EL (cell line): ENCODE measurements at places on chromosomes 5 and 9.
A peak's percentile ranks its signal among the peaks of the same experiment; 100 is the strongest.

GRCh38 chr9:127912882-127913281 lies 4.0 kb downstream of the ST6GALNAC4 start:
- no peak for DNase-seq

- peak; percentile 30 for DNase-seq
Measured at GRCh38 chr5:158875272-158875679, 224.4 kb downstream of the EBF1 start.

DNA sequence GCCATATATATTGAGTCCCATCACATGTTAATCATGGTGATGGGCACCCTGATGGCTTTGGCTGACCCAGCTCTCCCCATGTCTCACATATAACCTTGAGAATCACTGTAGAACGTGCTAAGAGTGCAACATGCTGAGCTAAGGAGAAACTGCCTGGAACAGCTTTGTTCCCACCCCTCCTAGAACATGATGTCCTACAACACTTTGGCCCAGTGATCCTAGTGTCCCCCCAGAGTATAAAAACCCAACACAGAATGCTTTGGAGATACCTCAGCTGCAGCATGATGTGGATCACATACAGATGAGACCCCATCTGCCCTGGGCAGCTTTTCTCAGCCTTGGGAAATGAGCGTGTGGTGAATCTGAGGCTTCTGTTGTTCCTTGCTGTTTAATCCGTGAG lies 343.5 kb downstream of the NFIB start:
- DNase-seq = no peak

DNA sequence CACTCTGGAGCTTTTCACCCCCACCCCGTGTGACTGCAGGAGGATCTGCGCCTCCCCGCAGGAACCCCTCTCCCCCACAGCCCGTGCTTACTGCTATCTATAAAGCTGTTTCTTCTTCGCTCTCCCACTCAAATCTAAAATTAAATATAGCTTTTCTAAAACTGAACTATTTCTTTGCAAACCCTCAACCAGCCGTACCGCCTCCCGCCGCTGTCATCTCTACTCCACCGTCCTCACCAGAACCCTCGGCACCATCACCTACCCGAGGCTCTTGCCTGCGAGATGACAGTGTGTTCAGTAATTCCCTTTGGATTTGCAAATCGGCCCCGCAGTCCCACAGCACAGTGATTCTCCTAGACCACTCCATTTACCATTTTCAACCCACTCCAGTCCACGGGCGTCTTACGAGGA lies 13.6 kb downstream of the LPCAT1 start:
- no peak for DNase-seq

DNA sequence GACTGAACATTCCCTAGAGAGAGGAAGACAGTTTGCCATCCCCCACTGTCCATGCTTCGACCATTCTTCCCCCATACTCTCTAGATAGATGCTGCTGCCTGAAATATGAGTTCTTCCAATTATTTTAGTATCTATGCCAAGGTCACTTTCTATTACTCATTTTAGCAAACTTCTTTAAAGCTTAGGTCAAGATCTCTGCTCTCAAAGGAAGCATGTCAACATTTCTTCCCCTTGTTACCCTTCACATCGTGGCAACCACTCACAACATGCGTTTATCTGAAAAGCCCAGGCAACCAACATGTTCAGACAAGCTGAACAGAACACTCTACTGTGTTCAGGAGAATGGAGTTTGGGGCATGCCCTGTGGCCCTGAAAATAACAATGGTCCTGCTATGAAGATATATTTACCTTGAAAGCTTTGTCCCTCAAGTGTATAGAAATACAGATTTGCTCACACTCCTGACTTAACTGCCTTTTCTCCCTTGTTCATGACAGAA lies 138.4 kb upstream of the KIF2A start:
- DNase-seq = no peak
